ENCODE measurements at places on chromosomes 11 and 22. TPM values are rescaled to one million over a fixed set of nuclear protein-coding genes. Genes with fewer than 3 reads are reported as not detected.

- no peak for DNase-seq
Observed at GRCh38 chr11:99693941-99694492, 673.3 kb downstream of the CNTN5 start.

The MUC5AC gene
- not detected for total RNA-seq

DNA sequence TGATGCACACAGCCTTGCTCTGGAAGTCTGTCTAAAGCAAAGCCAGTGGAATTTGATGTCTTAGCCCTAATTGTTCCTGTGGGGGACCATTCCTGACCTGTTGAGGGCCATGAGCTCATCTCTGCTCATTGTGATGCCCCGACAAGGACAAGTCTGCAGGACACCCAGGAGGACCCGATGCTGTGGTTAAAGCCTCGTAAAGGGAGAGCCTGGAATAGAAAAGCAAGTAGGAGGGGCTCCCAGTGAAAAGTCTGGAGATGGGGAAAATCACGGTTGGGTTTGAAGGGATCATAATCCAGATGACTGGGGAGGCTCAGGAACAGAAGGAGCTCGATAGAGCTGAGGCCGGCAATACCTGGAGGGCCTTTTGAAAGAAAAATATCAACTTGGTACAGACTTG, 98.5 kb upstream of the RAG2 start:
- no peak for DNase-seq

GRCh38 chr11:40185793-40186192, 1273.7 kb downstream of the LRRC4C start:
- DNase-seq = no peak

DNA sequence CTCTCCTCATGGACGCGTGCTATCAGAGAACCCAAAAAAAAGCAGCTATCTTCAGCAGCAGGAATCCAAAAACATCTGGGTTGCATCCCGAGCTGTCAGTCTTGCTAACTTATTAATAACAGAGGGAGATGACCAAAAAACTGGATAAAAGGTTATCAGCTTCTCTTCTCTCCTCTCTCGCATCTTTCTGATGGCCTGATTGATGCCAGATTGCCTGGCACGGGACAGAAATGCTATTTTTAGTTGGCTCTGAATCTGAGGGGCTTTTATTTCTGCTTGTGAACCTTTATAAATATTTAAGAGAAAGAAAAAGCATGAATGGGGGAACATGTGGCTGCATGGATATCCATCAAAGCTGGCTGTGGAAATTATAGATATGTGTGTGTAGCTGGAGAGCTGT, 230.3 kb downstream of the ETS1 start:
- no peak for DNase-seq

GRCh38 chr11:61281581-61282250, 13.4 kb downstream of the VWCE start:
- DNase-seq = no peak

GRCh38 chr11:104588446-104588845, 309.8 kb downstream of the CASP12 start:
- no peak for DNase-seq

DNA sequence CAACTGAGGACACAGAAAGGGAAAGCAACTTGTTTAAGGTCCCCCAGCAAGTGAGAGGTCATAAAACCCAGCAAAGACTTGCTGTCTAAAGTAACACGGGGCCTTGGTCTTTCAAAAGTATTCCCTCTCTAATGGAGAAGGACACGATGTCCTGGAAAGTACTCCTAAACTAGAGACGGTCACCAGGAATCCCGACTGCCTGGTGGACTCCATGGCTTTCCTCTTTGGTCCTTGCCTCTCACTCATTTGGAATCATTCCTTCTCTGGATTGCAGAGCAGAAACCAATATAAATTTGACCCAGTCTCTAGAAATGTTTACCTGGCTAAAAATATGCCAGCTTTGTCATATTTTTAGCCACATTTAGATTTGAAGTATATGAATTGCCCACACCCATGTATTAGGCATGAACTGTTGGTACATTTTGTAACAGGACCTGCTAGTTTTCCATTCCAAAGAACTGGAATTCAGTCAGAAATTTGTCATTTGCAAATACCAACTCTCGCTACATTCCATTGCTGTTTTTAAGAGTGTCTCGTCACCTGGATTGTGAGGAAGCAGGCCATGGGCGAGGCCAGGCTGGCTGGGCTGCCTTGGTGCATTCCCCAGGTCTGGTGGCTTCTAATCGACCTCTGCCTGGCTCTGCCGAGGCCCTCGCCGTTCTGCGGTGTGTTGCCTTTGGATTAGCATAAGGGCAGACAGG, 12.9 kb downstream of the NAV2 start:
- peak; percentile 39 for DNase-seq

- DNase-seq = no peak
Observed at GRCh38 chr22:21680830-21681565, 15.2 kb downstream of the PPIL2 start.

- no peak for DNase-seq
Observed at GRCh38 chr11:61973476-61974162, 6.2 kb upstream of the FTH1 start.

DNA sequence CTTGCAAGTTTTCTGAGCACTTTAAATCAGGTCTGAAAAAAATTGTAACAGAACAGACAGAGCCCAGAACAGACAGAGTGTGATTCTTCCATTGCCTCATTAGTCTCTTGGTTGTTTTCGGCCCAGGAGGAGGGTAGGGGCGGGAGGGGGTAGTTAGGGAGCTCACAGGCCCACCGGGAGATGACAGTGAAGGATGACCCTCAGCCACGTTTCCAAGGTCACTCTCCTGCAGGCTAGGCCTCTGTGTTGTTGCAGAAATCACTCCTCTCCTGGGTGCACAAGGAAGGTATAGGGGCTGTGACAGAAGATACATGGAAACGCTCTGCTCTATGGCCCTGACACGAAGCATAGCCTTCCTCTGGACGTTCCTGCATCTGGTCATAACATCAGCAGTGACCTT, 69.3 kb downstream of the ABTB2 start:
- no peak for DNase-seq

The GP1BB gene
- total RNA-seq = not detected

DNA sequence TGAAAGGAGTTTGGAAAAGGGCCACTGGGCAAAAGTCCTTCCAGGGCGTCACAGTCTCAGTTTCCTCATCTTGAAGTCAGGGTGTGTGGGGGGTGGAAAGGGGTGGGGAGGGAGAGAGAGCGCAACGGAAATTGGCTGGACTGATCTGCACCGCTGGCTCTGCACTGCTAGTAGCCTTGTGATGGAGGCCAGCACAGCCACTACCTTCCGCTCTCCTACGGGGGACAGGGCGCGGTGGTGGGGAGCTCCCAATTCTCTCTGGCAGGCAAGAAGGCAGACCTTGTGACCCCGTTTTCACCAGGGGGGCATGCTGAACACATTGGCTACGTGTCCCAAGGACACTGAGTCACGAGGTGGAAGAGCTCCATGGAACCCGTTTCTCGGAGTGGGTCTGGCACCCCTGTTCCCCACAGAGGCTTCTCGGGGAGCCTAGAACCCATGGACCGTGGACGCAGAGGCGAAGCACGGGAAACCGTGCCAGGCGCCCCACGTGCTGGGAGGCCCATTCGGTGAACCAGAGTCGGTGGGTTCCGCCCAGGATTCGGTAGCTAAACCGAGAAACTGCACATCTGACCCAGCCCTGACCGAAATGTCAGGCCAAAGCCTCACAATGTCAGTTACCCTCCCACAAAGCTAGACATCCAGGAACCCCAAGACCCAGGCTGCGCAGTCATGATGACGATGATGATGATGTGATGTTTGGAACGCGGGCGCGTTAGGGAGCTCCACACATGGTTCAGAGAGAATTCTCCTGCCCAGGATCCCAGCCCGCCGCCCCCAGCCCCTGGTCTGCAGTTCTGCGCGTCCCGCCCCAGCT, 28.3 kb upstream of the WNT11 start:
- no peak for DNase-seq

The RASSF10 gene
- total RNA-seq = 3.0 TPM

The HBG2 gene
- total RNA-seq = not detected

GRCh38 chr11:67289226-67289650, at the start of gene ANKRD13D:
ANKRD13D (plus strand) TSS chr11:67289303; CDS start chr11:67289461, 158 bp downstream.
- DNase-seq = no peak

The CCDC188 gene
- not detected for total RNA-seq

The TMEM86A gene
- 2.0 TPM for total RNA-seq

- DNase-seq = no peak
Observed at GRCh38 chr11:104286129-104286528, 122.2 kb upstream of the PDGFD start.

The KRTAP5-1 gene
- total RNA-seq = not detected

GRCh38 chr22:49906071-49906798, 12.0 kb downstream of the ALG12 start:
- no peak for DNase-seq

DNA sequence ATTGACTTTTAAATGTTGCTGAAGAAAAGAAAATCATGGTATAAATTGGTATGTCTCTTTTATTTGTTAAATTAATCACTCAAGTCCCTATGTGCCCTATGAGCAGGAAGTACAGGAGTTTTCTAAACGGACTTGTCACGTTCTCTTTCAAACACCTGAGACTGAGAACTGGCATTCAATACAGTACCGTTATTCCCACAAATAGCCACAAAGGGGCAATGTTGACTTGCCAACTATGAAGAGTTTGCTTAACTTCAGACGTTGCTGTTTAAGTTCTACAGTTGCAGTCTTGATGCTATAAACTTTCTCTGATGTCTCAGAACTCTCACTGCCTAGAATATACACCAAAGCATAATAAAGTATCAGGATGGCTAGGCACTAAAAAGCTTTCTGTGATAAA, 7.6 kb downstream of the OR56A1 start:
- DNase-seq = peak; percentile 16

GRCh38 chr11:73797457-73797856, 9.8 kb downstream of the MRPL48 start:
- DNase-seq = no peak

GRCh38 chr11:95254131-95254704, 23.2 kb upstream of the SESN3 start:
- DNase-seq = peak; percentile 59

- no peak for DNase-seq
Observed at GRCh38 chr22:37218771-37219411, 6.6 kb upstream of the SSTR3 start.

DNA sequence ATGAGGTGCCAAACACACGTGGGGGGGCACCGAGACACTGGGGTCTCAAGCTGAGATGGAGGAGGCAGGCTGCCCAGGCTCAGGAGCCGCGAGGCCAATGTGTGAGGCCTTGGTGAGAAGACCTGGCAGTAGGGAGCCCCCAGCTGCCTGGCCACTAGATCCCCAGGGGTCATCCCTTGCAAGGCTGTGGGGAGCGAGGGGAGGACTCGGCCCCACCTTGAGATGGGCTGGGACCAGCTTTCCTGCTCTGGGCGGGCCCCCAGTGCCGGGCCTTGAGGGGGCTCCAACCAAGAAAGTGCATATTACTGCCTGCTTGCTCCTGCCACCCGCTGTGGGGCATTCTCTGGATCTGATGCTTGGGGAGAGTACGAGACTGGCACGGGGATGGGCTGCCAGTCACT, 107.0 kb downstream of the CTTN start:
- no peak for DNase-seq

GRCh38 chr11:124796312-124796711, 3.9 kb downstream of the MSANTD2 start:
- DNase-seq = no peak

GRCh38 chr11:45879803-45880686, 5.4 kb upstream of the MAPK8IP1 start:
- no peak for DNase-seq

The PGM2L1 gene
- total RNA-seq = 10.3 TPM

GRCh38 chr11:123187665-123188507, 7.2 kb downstream of the CLMP start:
- no peak for DNase-seq

GRCh38 chr22:22094514-22094913, 111.9 kb upstream of the TOP3B start:
- DNase-seq = no peak

The OR10G6 gene
- total RNA-seq = not detected

- no peak for DNase-seq
Observed at GRCh38 chr11:69700278-69701140, 3.3 kb downstream of the FGF19 start.

The FRMD8 gene
- 49.5 TPM for total RNA-seq

GRCh38 chr11:7262672-7263071, 11.0 kb downstream of the SYT9 start:
- DNase-seq = no peak

The C11orf16 gene
- total RNA-seq = not detected

The LDHA gene
- total RNA-seq = 1,254 TPM

The MS4A6E gene
- total RNA-seq = not detected

The ELMOD1 gene
- total RNA-seq = 0.07 TPM

DNA sequence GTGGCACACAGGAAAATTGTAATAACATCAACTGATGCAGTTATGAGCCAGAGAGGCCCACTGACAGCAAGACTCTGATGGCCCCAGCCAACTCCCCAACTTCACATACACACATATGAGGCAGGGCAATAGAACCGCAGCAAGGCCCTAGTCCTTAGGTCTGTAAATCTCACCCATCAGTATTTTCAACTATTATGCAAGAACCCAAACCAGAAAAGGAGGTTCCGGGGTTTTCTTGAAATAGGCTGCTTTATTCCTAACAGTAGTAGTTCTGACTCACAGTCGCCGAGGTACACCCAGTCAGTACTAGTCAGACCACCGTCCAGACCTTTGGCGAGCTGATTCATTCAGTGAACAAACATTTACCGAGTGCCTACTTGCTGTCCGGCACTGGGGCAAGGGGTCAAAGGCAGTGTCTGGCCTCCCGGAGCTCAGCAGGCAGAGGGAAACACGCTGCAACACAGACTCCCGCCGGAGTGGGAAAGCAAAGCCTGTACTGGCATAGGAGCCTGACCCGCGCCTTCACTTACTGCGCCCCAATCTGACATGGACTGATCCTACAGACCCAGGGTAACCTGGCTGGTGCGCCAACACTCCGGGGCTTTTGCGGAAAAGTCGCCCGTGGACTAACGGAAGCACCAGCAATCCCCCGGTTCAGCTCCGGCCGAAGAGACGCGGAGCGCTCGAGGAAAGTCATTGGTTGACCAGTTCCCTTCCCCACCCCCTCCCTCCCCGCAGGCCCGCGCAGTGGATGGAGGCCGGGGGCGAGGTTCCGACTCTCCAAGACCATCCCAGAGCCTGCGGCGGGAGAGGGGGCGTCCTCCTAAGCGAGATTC, 1.3 kb downstream of the PLEKHA7 start:
- DNase-seq = peak; percentile 85
